Stimulated activated CD4-positive, alpha-beta T cell treated with anti-CD3 and anti-CD28 coated beads, Interleukin-4, amount 100 ng/mL, for 1 hour (primary cell): ENCODE measurements at places on chromosomes 5 and 9.

GRCh38 chr5:10671041-10672008, 89.7 kb downstream of the DAP start:
- no peak for DNase-seq

DNA sequence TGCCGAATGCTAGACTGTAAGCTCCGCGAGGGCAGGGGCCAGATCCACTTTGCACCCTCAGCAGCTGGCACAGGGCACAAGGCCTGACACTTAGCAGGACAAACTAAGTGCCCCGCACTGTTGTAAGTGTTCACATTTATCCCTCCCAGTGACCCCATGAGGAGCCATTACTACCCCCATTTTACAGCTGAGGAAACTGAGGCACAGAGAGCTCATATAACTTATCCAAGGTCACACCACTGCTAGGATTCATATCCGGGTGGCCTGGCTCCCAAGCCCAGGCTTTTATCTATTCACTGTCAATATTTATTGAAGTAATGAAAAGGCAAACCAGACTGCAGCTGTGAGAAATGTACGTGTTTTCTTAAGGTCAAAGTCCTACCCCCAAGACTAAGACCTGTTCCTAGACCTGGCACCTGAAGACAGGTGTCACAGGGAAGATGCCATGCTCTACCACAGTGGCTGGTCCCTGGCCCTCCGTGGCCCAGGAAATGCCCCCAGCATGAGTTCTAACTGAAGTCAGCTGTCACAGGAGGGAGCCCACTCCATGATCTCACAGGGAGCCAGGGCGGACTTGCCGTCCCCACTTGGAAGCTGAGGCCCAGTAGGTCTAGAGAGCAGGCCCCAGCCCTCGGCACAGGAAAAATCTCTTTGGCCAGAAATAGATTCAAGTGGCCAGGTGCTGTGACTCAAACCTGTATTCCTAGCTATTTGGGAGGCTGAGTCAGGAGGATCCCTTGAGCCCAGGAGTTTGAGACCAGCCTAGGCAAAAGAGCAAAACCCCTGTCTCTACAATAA, 74.7 kb upstream of the IL17B start:
- no peak for DNase-seq

- no peak for DNase-seq
Observed at GRCh38 chr9:121778252-121779225, 127.1 kb downstream of the DAB2IP start.

GRCh38 chr5:74480201-74480600, 160.3 kb downstream of the ENC1 start:
- no peak for DNase-seq

DNA sequence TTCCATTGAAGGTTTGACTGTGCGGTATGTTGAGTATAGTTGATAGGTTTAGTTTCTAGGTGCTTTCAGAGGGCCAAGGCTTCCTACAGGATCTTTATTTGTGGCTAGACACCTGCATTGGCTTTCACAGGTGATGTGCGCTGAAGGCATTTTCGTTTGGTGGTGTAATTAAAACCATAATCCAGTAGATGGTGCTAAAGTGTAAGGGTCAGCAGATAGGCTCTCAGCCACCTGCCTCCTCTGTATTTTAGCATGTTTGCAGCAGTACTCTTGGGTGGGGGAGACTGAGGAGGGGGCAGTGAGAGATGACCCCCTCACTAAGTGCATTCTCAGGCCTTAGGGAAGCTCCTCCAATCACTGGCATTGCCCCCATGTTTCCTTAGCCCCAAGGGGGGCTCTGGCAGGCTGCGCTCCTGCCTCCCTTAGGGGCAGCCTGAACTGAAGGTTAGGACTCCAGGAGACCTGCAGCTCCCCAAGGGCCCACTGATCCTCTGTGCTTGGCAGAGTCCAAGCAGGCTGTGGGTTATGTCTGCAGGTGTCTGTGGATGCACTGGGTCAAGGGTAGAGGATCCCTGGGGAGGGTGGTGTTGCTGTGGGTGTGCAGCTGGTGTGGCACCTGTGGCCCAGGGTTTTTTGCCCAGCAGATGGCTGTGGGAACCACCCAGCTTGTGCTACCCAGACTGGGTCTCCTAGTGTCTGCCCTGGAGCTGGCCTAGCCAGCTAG, 23.4 kb downstream of the CDK20 start:
- no peak for DNase-seq
